ENCODE measurements at places on chromosomes 4 and X.

DNA sequence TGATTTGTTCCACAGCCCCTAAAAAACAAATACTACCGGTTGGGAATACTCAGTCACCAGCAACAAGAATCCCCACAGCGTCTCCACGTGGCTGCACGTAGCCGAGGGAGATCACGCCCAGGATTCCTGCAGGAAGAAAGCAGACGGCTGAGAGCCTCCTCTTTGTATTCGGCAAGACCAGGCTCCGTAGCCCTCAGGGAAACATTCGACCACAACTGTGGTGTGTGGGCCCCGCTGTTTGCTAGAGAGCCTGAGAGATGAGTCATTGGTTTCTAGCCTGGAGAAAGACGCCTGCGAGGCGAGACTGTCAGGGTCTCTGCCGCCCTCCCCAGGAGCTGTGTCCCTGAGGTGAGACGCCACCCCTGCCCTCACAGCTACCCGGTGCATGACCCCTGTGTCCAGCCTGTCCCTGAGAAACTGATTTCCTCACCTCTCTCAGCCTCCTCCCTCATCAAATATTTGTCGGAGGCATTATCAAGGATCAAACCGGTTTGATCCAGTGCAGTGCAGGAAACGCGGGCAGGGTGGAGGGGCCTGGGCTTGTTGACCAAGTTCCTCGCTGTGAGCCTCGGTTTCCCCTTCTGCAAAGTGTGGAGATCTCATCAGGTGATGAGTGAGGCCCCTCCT lies 4.7 kb upstream of the S100P start:
- DNase-seq = peak; percentile 55

GRCh38 chr4:53094040-53094439 lies 231.9 kb downstream of the RASL11B start:
- DNase-seq = no peak

DNA sequence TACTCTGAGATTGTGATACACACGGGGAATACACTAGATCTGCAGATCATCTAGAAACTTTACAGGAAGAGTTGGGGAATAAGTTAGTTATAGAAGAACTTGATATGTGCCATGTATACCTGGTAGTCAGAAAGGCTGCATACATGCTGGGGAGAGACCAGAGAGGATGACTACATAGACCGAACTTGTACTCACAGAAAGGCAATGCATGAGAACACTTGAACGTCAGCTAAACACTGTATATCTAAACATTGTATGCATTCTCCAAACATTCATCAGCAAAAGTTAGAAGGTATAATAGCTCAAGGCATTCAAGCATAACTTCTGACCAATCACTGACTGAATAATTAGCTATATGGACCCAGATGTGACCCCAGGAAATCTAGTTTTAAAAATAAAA lies 78.0 kb upstream of the PDHA2 start:
- no peak for DNase-seq

DNA sequence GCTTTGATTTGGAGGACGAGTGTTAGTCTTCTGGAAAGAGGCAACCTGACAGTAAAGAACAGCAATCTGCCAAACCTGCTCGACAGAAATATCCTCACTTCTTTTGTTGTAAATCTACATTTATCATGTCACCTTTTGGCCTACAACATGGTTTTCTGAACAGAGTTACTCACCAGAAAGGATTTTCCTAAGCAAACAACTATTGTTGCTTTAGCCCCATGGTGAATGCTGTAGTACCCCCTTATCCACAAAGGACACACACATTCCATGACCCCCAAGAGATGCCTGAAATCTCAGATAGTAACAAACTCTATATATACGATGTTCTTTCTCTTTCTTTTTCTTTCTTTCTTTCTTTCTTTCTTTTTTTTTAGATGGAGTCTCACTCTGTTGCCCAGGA lies 42.7 kb downstream of the TMEM150C start:
- no peak for DNase-seq

GRCh38 chr4:111977419-111977965 lies 167.8 kb upstream of the FAM241A start:
- no peak for DNase-seq

GRCh38 chrX:152588206-152588605 lies 49.5 kb upstream of the GABRQ start:
- no peak for DNase-seq

DNA sequence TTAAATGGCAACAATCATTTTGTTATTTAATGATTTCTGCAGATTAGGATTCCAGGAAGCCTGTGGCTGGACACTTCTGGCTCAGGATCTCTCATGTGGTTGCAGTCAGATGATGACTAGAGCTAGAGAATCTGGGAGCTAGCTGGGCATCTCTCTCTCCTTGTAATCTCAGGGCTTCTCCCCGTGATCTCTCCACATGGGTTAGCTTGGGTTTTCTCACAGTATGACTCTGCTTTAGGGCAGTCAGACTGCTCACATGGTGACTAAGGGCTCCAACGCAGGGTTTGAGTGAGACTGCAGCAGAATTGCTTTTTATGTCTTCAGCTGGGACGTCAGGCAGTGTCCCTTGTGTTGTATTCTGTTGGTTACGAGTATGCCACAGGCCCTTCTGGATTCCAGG lies 361.4 kb downstream of the CBLL2 start:
- DNase-seq = no peak

- DNase-seq = no peak
Measured at GRCh38 chr4:134408897-134409296, 207.3 kb upstream of the PABPC4L start.

DNA sequence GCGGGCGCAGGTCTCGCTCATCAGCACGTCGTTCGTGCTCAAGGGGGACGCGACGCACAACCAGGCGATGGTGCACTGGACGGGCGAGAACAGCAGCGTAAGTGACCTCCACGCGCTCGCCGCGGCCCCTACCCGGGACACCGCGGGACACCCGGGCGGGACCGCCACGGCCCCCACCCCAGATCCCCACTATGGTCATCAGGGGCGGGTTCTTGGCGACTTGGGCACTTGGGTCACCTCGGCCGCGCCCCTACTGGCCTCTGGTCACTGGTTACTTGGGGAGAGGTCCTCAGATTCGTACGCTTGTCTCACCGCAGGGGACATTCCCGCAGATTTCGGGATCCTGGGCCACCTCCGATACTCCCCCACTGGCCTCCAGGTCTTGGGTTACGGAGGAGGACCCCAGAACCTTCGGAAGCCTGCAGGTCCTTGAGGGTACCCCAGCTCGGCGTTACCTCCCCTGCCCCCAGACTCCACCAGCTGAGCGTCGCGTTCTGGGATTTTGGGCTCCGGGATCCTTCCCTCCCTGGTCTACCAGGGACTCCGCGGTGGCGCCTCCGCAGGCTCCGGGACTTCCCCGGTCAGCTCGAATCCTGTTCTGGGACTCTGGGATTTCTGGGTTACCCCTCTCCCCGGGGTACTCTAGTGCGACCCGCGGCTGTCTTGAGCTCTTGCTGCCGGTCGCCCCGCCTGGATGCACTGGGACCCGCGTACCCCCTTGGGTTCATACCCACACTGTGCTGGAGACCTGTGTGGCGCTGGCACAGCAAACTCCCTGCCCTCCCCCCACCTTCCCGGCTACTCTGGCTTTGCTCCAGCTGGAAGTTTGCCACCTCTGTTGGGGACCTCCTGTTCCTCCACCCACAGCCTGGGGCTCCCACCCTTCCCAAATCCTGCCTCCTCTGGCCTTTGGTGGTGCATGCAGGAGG lies 956 bp downstream of the SORCS2 start:
- DNase-seq = no peak

GRCh38 chrX:111854556-111855490 lies 21.2 kb upstream of the TRPC5OS start:
- DNase-seq = no peak

DNA sequence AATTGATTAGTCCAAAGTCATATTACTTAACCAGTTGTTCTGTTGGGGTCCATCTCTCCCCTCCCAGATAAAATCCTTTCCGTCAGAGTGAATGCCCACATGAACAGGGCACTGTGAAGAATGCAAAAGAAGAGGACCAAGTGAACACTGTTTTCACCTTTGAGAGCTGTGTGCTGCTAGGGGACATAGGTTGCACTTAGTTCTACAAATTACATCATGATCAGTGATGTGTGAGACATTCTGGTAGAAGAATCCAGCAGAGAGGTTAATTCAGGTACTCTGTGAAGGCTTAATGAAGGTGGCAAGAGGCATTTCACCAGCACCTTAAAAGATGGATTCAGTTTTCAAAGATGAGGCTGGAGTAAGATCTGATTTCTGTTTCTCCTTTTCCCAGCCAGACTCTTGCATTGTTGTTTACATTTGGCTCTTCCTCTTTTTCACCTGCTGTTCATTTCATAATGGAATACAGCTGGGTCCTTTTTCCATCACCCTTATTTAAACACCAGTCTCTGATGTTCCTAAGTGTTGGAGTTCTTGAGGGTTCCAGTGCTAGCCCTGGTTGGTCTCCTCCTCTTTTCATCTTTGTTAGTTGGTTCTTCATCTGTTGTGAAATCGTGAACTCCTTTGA lies 10.9 kb downstream of the GAB1 start:
- no peak for DNase-seq

GRCh38 chr4:101356928-101357327 lies 9.6 kb upstream of the PPP3CA start:
- DNase-seq = no peak

GRCh38 chr4:7259039-7259438 lies 66.7 kb downstream of the SORCS2 start:
- DNase-seq = no peak

DNA sequence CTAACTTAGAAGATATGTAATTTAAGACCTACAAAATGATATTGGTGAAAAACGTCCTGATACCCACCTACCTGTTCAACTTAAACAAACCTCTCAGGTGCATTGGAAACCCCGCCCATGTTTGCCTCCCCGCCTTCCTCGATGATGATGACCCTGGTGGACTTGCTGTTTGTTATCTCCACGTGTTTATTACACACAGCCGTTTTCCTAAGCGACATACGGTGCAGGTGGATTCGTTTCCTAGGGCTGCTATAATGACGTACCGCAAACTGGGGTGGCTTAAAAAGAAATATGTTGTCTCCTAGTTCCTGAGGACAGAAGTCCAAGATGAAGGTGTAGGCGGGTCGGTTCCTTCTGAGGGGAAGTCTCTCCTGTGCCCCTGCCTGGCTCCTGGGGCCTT lies 110.7 kb downstream of the GPR143 start:
- no peak for DNase-seq

- DNase-seq = no peak
Measured at GRCh38 chr4:112119353-112119783, 25.9 kb upstream of the FAM241A start.

DNA sequence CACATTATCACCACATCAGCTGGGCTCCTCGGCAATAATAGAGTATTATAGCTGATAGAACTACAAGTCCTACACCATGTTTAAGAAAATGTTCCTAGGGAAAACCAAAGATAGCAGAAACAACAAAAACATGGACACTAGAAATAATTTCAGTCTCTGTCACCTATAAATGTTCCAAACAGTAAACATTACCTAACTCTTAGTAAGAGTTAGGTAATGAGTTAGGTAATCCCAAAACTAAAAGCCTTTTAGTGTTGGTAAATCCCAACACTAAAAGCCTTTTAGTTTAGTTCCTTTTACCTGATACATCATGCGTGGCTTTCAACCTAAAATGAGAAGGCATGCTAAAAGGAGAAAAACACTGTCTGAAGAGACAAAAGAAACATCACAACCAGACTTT lies 35.5 kb downstream of the MAGED2 start:
- no peak for DNase-seq

GRCh38 chr4:177047070-177047850 lies 254.5 kb upstream of the VEGFC start:
- DNase-seq = peak; percentile 10
